Smooth muscle cell of the umbilical artery (primary cell): ENCODE measurements at places on chromosomes 3 and 15. TPM values are rescaled to one million over a fixed set of nuclear protein-coding genes. Genes with fewer than 3 reads are reported as not detected.

The SAMD7 gene
- total RNA-seq, result not detected in 2 replicates

The OR5K2 gene
- not detected in 2 replicates for total RNA-seq

The WDR72 gene
- total RNA-seq, result not detected in 2 replicates

The PRKCI gene
- 82.5 and 98.0 TPM in 2 replicates for total RNA-seq

The TGM5 gene
- total RNA-seq, result not detected in 2 replicates

The WDR93 gene
- total RNA-seq, result under 0.01 TPM in 1 of 2 replicates, not detected in the other

The COL8A1 gene
- total RNA-seq, result 197 and 316 TPM in 2 replicates

The PPARG gene
- 1.2 and 5.5 TPM in 2 replicates for total RNA-seq

The FETUB gene
- total RNA-seq, result not detected in 2 replicates

The ONECUT1 gene
- total RNA-seq, result not detected in 2 replicates

The CD80 gene
- total RNA-seq, result under 0.01 and 0.09 TPM in 2 replicates

The ZIC1 gene
- not detected in 2 replicates for total RNA-seq

The SHC4 gene
- total RNA-seq, result 2.6 and 3.0 TPM in 2 replicates

The LRRC3B gene
- not detected in 2 replicates for total RNA-seq

The HIGD2B gene
- total RNA-seq, result not detected in 2 replicates

The CHMP2B gene
- 35.0 and 40.2 TPM in 2 replicates for total RNA-seq

The WWTR1 gene
- total RNA-seq, result 33.3 and 56.1 TPM in 2 replicates

The PCYT1A gene
- total RNA-seq, result 82.5 and 98.9 TPM in 2 replicates

The SIDT1 gene
- total RNA-seq, result not detected in 2 replicates

The NEK10 gene
- total RNA-seq, result 2.7 and 3.8 TPM in 2 replicates

The PLA2G4E gene
- not detected in 2 replicates for total RNA-seq

The CILP gene
- total RNA-seq, result 0.59 TPM in 1 of 2 replicates, not detected in the other

The ZPLD1 gene
- 0.42 and 0.59 TPM in 2 replicates for total RNA-seq

The CIDEC gene
- 0.09 TPM in 1 of 2 replicates, not detected in the other for total RNA-seq

The KLHL40 gene
- total RNA-seq, result not detected in 2 replicates

The PIERCE2 gene
- 0.89 and 1.1 TPM in 2 replicates for total RNA-seq

The NEO1 gene
- total RNA-seq, result 88.6 and 109 TPM in 2 replicates

The MYL3 gene
- total RNA-seq, result not detected in 2 replicates

The GP9 gene
- not detected in 2 replicates for total RNA-seq

The SLC30A4 gene
- total RNA-seq, result 14.0 and 15.1 TPM in 2 replicates

The CD96 gene
- 0.05 TPM in 1 of 2 replicates, not detected in the other for total RNA-seq

The UROC1 gene
- not detected in 2 replicates for total RNA-seq

The ANKDD1A gene
- total RNA-seq, result 2.7 and 4.8 TPM in 2 replicates

The GOLGA6L9 gene
- total RNA-seq, result 3.3 and 3.6 TPM in 2 replicates

The CLDN16 gene
- total RNA-seq, result under 0.01 and 0.23 TPM in 2 replicates

The TXNRD3 gene
- 7.1 and 11.6 TPM in 2 replicates for total RNA-seq

The GOLGA8K gene
- total RNA-seq, result 0.30 TPM in 1 of 2 replicates, not detected in the other

The SLC15A2 gene
- 0.59 and 2.3 TPM in 2 replicates for total RNA-seq

The STRA6 gene
- 30.3 and 47.2 TPM in 2 replicates for total RNA-seq

The CCR8 gene
- not detected in 2 replicates for total RNA-seq

The SCAANT1 gene
- total RNA-seq, result not detected in 2 replicates

The RGMA gene
- total RNA-seq, result 0.32 TPM in 1 of 2 replicates, not detected in the other

The GUCA1C gene
- total RNA-seq, result not detected in 2 replicates
